Activated CD8-positive, alpha-beta T cell treated with anti-CD3 and anti-CD28 coated beads for 36 hours (primary cell): ENCODE measurements at places on chromosomes 12 and 14.
A peak's percentile ranks its signal among the peaks of the same experiment; 100 is the strongest.

DNA sequence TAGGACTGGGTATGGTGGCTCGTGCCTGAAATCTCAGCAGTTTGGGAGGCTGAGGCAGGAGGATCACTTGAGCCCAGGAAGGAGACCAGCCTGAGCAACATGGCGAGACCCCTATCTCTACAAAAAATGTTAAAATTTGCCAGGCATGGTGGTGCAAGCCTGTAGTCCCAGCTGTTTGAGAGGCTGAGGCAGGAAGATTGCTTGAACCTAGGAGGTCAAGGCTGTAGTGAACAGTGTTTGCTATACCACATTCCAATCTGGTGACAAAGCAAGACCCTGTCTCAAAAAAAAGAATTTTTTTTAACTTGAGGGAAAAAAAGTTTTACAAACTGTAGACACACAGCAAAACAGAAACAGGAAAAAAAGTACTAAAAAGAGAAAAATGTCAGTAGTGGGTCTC, 2.3 kb upstream of the MAP3K9 start:
- peaks cover 3% of the 10 kb centered on the region for H3K36me3 ChIP-seq
- H3K4me3 ChIP-seq: no peak overlapping the region
- H3K27me3 ChIP-seq: no peaks in the 10 kb centered on the region
- no peak for DNase-seq
- H3K27ac ChIP-seq: no peak overlapping the region

GRCh38 chr14:103164779-103165178, 41.5 kb downstream of the TNFAIP2 start:
- H3K27ac ChIP-seq: no peak overlapping the region
- no peaks in the 10 kb centered on the region for H3K27me3 ChIP-seq
- no peak overlapping the region for H3K4me3 ChIP-seq
- no peaks in the 10 kb centered on the region for H3K36me3 ChIP-seq
- H3K4me1 ChIP-seq: peaks cover 5% of the 10 kb centered on the region

GRCh38 chr12:103642240-103642864, 55.3 kb downstream of the STAB2 start:
- no peak for DNase-seq
- peaks cover 8% of the 10 kb centered on the region for H3K27me3 ChIP-seq
- H3K4me3 ChIP-seq: no peak overlapping the region

- H3K4me3 ChIP-seq: no peak overlapping the region
- H3K27me3 ChIP-seq: no peaks in the 10 kb centered on the region
- peaks cover 17% of the 10 kb centered on the region for H3K36me3 ChIP-seq
- peaks cover 27% of the 10 kb centered on the region for H3K4me1 ChIP-seq
- no peak for DNase-seq
These were observed 2.3 kb upstream of the ZNF384 start for GRCh38 chr12:6691473-6691872.

DNA sequence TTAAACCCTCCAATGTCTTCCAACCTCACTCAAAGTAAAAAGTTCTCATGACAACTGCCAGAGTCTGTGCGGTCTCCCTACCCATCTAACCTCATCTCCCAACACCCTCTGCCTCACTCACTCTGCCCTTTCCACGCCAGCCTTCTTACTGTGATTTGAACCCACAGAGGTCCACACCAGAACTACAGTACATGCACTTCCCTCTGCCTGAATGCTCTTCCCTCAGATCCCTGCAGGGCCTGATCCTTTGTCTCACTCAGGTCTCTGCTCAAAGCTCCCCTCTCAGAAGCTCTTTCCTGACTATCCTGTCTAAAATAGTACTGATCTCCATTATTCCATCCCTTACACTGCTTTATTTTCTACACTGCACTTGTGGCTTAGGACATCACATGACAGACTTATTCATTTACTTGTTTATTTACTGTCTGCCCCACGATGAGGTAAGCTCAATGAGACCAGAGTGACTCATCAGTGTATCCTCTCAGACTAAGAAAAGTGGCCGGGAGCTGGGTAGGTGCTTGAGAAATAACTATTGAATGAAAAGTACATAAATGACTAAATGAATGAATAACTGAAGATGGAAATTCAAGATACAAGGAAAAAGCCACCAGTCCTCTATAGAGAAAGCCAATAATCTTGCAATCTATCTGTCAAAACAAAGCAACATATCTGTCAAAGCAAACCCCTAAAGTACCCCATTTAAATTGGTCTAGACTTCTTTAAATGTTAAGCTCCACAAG, 17.1 kb downstream of the POMT2 start:
- no peak overlapping the region for H3K4me3 ChIP-seq
- H3K27ac ChIP-seq: peak overlapping the region; percentile 63
- peaks cover 3% of the 10 kb centered on the region for H3K36me3 ChIP-seq
- peaks cover 17% of the 10 kb centered on the region for H3K4me1 ChIP-seq
- H3K27me3 ChIP-seq: no peaks in the 10 kb centered on the region
- peak; percentile 52 for DNase-seq

DNA sequence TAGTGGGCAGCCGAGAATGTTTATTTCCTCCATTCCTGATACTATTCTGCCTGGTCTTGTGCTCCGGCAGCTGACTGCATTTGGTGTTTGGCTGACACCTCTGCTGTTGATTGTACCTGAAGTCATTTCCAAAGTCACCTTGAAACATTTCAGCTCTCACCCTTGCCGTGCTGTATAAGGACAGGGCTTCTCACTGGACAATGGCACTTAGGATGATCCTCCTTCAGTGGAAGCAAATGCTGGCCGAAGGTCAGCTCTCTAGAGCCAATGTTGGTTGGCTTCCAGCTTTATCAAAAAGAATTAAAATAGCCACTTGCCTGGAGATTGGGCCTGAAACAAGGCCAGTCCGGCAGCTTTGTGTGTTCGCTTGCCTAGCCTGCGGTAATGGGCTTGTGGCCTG, 44.0 kb downstream of the ACACB start:
- no peak overlapping the region for H3K4me3 ChIP-seq
- H3K27ac ChIP-seq: no peak overlapping the region
- no peak for DNase-seq

DNA sequence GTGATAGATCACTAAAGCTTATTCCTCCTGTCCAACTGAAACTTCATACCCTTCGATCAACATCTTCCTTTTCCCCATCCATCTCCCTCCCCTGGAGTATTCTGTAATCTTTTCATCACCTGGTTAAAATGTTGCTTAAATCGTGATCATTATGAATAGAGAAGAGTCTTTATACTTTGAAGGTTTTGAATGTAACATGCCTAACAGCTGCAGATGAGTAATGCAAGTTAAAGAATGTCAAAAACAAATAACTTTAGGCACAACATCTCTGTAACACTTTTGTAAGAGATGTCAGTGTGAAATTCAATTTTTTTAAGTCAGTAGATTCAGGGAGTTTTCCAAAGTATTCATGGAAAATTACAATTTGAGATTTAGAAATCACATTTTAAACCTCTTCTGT, 25.0 kb downstream of the RXYLT1 start:
- no peaks in the 10 kb centered on the region for H3K27me3 ChIP-seq
- DNase-seq: no peak
- no peak overlapping the region for H3K4me3 ChIP-seq
- no peak overlapping the region for H3K27ac ChIP-seq
- H3K36me3 ChIP-seq: peaks cover 11% of the 10 kb centered on the region
- peaks cover 4% of the 10 kb centered on the region for H3K4me1 ChIP-seq

DNA sequence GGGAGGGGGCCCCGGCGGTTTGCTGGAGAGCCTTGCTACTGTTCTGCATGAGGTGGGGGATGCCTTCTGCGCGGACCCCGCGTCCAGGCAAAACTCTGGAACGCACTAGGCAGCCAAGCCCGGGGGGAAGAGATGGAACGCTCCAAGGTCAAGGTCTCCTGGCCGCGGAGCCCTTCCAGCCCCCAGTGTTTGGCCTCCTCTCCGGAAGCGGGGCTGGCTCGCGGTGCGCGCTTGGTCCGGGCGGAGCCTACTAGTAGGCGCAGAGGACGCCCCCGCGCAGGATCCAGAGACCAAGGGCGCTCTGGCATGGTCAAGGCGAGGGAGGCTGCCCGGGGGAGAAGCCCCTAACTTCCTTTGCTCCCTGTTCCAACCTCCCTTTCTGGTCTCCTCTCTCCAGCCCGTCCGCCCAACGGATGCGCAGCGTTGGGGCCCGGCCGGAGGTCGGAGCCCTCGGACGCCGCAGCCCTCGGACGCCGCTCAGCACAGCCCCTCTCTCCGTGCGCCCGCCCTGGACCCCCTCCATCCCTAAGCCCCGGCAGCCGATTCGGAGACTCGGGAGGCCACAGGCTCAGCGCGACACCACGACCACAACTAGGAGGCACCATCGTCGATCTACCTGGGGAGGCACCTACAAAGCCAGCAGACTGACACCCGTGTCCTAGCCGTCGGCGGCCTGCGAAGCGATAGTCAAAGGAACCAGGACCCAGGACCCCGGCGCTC, 669 bp upstream of the KCNK13 start:
- no peaks in the 10 kb centered on the region for H3K36me3 ChIP-seq
- peak overlapping the region; percentile 65 for H3K4me3 ChIP-seq
- H3K27ac ChIP-seq: no peak overlapping the region
- peaks cover 9% of the 10 kb centered on the region for H3K4me1 ChIP-seq

GRCh38 chr12:110677206-110677911, 11.6 kb downstream of the HVCN1 start:
- peaks cover 32% of the 10 kb centered on the region for H3K36me3 ChIP-seq
- H3K27me3 ChIP-seq: no peaks in the 10 kb centered on the region
- H3K4me3 ChIP-seq: no peak overlapping the region
- DNase-seq: peak; percentile 27

GRCh38 chr12:50524621-50525020, 19.8 kb downstream of the DIP2B start:
- H3K36me3 ChIP-seq: peaks cover 24% of the 10 kb centered on the region
- H3K4me3 ChIP-seq: no peak overlapping the region
- H3K27ac ChIP-seq: no peak overlapping the region
- peaks cover 47% of the 10 kb centered on the region for H3K4me1 ChIP-seq
